ENCODE measurements at places on chromosomes 2 and 18. TPM values are rescaled to one million over a fixed set of nuclear protein-coding genes. Genes with fewer than 3 reads are reported as not detected.

Gene SPP2
- not detected for total RNA-seq

Gene ERMN
- total RNA-seq, result not detected

Gene RAB17
- 0.33 TPM for total RNA-seq

Gene ZNF804A
- total RNA-seq, result 0.33 TPM

Gene TPO
- 3.5 TPM for total RNA-seq

Gene MYL12B
- total RNA-seq, result 155 TPM

Gene ERICH2
- total RNA-seq, result not detected

Gene TMEM150A
- total RNA-seq, result 21.8 TPM

Gene COLEC11
- 2.3 TPM for total RNA-seq

Data from sigmoid colon (tissue), 7 donors.